Activated CD8-positive, alpha-beta T cell treated with anti-CD3 and anti-CD28 coated beads, Interleukin-2, amount 10 ng/mL, durations not matched to agents 7 days and 5 days (primary cell): ENCODE measurements at places on chromosomes 16 and 17.

DNA sequence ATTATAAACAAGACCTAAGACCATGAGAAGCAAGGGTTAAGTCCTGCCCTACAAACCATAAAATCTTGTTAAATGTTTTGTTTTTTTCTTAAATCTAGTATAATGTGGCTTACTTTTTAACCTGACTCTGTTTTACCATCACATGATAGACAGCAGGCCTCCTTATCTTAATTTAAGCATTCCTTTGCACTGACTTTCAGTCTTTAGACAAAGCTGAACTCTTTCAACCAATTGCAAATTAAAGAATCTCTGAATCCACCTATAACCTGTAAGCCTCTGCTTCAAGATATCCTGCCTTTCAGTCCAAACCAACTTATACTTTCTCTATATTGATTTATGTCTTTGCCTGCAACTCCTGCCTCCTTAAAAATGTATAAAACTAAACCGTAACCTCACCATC, 478.5 kb downstream of the GRIN2A start:
- no peak for DNase-seq

DNA sequence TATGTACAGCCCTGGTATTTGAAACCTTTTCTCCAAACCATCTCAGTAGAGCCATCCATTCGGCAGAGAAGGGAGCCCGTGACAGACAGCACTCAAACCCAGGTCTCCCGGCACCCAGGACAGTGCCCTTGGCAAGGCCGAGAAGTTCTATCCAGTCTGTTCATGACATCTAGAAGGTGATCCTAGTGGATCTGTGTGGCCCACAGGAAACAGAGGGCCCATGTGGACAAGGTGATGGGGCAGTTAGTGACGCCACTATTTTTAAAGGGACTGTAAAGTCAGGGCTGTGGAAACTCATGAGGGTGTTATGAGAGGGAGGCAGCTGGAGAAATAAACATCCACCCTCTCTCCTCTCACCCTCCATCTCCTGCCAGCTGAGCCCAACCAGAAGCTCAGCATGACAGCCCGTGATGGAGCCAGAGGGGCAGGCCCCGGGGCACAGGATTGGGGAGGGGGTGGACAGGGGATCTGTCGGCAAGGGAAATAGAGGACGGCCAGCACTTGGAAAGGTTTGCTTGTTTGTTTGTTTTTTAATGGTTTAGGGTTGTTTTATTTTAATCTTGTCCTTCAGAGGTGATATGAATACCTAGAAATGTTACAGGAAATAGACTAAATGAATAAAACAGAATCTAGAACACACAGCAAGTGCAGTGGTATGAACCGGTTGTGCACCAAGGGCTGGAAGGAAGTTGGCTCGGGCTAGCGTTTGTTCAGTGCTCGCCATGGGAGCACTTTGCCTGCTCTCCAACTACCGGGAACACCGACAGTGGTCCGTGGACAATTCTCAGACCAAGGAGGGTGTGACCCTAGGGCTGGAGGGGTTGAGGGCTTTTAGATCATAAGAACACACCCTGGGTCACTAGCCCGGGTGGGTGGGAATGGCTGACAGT, 17.1 kb downstream of the MYLK3 start:
- no peak for DNase-seq

GRCh38 chr16:27118526-27118925, 51.8 kb downstream of the C16orf82 start:
- DNase-seq = no peak

- DNase-seq = no peak
Measured at GRCh38 chr17:57881783-57882351, 32.0 kb upstream of the MRPS23 start.

DNA sequence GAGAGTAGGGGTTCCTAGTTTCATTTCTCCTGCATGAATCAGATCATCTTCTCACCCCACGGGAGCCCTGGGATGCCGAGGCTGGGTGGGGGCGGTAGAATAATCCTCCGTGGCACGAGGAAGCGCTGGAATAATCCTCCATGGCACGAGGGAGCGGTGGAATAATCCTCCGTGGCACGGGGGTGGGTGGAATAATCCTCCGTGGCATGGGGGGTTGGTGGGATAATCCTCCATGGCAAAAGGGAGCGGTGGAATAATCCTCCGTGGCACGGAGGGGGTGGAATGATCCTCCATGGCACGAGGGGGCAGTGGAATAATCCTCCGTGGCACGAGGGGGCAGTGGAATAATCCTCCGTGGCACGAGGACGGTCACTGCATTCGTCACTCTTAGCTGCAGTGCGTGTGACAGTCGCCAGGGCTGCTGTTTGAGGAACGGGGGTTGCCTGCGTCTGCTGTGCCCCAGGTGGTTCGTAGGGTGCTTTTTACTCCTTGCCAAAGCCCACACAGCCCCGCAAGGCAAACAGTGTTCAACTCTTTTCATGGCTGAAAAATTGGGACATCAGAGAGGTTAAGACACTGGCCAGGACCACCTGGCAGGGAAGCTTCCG, 152.5 kb downstream of the BANP start:
- DNase-seq = no peak

DNA sequence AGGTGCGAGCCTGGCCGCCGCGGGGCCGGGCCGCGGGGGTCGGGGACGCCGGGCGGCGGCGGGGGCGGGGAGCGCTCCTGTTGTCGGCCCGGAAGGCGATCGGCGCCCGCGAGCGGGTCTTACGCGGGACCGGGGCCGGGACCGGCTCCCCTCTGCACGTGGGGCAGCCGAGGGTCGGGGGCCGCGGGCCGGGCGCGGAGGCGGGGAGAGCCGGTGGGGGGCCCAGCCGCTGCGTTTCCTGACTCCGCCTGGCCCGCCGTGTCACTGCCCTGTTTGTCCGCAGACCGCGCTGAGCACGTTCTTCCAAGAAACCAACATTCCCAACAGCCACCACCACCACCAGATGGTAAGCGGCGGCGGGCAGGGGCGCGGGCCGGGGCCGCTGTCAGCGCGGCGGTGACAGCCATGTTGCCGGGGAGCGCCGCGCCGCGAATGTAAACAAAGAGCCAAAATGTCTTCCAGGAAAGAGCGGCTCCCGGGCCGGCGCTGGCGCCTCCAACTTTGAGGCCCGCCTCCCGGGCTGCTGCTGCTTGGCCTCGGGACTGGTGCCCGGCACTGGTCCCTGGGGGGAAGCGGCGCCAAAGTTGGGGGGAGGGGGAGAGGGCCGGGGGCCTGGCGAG, 586 bp downstream of the UBALD2 start:
- peak; percentile 75 for DNase-seq

DNA sequence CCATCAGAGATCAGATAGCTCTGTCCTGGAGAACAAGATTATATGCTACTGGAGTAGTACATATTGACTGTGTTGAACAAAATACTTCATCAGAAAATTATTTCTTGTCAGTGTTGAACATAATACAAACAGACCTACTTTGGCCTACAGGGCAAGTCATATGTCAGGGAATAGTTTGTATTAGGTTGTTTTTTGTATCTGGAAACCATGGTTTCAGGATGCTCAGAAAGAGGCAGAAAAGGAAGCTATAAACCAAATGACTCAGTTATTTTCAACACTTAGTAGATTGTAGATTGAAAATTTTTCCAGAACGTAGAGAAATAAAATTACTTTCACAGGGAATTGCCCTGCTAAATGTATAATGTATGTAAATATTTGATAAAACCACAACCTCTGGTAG, 198.4 kb downstream of the CYB561 start:
- no peak for DNase-seq

- no peak for DNase-seq
Measured at GRCh38 chr17:58565389-58566311, 51.2 kb upstream of the MTMR4 start.

DNA sequence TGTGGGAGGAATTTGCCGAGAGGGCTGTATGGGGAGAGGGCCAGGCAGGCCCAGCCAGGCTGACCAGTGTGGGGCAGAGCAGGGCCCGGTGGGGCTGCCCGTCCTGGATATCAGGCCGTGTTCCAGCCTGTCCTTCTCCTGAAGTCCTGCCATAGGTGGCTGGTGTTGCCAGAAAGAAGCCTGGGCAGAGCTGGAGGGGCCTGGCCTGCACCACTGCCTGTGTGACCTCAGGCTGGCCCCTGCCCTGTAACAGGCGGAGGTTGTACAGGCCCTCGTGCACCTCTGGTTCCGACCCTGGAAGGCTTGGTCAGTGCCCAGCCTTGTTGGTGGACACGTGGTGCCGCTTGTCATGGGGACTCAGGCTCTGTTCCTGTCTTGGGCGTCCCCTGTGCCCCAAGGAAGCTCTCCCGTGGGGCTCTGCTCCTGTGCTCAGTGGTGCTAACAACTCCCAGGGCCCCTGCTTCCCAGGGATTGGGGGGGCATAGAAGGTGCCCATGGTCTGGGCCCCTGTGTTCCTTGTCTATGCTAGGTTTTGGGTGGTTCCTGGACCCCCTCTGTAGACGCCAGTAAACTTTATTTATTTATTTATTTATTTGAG, 33.3 kb downstream of the ADCY7 start:
- DNase-seq = no peak

DNA sequence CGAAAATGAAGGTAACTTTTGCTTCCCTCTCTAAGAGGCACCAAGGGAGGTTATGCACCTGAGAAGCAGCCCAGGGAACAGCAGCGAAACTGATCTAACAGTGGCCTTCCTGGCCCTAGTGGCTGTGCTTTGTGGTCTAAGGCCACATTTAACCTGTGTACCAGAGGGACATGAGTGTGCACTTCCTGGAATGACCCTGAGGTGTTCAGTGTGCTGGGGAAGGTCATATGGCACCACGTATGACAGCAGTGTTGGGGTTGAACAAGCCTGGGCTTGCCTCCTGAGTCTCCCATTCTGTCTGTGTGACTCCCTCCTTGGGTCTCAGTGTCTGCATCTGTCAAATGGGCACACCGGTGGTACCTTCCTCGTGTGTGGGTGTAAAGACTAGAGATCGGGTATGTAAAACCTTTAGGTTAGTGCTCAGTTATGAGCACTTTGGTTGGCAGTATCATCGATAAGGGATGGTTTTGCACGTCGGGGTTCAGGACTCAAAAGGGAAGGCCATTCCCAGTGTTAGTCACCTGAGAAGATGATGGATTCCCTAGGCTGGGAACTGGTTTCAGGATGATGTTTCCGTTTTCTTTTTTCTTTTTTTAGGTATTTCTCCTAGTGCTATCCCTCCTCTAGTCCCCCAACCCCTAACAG, 31.9 kb downstream of the PLCG2 start:
- DNase-seq = no peak
